ENCODE measurements at places on chromosomes 2 and 18. TPM values are rescaled to one million over a fixed set of nuclear protein-coding genes. Genes with fewer than 3 reads are reported as not detected.
A peak's percentile ranks its signal among the peaks of the same experiment; 100 is the strongest.

DNA sequence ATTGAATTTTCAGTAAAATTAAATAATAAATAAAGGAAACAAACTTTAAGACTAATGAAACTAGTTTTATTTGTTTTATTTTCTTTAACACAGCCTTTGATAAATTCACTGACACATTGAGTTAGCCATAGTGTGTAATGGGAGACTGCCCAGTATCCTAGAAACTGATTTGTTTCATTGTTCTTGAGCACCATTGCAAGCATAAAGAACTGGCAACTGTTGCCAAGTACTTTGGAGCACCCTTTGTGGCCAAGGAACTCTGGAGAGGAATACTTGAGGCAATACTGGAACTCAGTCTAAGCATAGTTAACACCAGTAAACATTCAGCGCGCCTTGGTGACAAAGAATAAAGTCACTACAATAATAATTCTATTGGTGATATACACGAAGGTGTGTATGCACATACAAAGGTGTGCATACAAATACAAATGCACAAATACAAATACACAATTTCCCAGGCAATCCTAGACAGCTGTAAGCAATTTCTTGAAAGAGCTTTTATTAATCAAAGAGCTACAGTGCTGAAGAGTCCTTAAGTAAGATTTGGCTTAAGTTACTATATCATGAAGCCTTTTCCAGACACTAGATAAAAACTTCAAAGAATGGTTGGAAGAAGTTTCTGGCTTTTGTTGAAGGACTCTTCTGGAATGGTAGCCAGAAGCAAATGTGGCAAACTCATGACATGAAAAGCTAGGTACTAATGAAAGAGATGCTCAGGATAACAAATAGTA lies 1371.2 kb downstream of the LRP1B start:
- no peak for DNase-seq

GRCh38 chr18:49094979-49095632 lies 144.3 kb upstream of the SMAD7 start:
- peak; percentile 54 for DNase-seq

Gene THSD7B
- not detected for total RNA-seq

Gene PIEZO2
- total RNA-seq = 1.8 TPM

Gene CCL20
- not detected for total RNA-seq

GRCh38 chr2:200159357-200159707 lies 147.2 kb upstream of the SPATS2L start:
- DNase-seq = no peak

DNA sequence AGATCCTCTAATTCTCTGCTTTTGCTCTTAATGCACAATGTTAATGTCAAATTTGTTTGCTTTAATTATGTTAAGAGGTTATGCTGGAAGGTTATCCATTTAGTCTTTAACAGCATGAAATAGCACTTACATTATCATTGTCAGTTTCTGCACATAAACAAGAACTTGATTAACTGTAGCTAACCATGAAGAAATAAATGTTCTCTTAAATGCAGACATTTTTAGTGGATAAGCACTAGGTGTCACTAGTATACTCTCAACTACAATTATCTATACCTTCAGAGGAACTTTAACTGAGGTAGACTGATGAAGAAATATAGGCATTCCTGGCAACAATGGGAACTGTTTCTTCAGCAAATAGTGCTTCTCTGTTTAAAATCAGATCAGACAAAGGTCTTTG lies 178.8 kb upstream of the CHST9 start:
- peak; percentile 5 for DNase-seq

- DNase-seq = no peak
These were observed 4.9 kb downstream of the QPCT start for GRCh38 chr2:37349231-37349860.

Gene ITGB6
- 0.29 TPM for total RNA-seq

Gene KCNF1
- total RNA-seq = 0.71 TPM

DNA sequence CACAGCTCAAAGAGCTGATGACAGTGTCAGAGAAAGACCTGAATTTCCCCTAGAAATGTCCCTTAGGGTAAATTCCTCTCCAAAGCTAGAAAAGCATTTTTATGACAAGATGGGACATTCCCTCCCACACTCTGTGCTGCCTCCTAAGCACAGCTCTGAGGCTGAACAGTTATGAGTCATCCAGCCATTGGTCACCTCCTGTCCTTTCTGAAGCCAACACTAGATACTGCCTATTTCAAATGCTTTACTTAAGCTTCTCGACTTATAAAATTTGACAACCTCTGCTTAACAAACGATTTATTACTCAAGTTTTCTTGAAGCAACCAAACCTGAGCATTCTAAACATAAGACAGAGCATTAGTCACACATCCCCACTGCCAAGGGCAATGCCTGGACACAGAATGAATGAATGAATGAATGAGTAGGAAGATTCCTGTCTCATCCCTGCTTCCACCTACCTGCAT lies 35.4 kb downstream of the B4GALT6 start:
- DNase-seq = peak; percentile 98

Gene ACTG2
- total RNA-seq = not detected

GRCh38 chr2:239002954-239003623 lies 155.2 kb downstream of the TWIST2 start:
- peak; percentile 22 for DNase-seq

GRCh38 chr18:45116116-45116515 lies 435.4 kb downstream of the SETBP1 start:
- no peak for DNase-seq

GRCh38 chr2:12852135-12852534 lies 135.4 kb downstream of the TRIB2 start:
- DNase-seq = peak; percentile 49

Gene CLEC4F
- total RNA-seq = not detected

- no peak for DNase-seq
These were observed 285.3 kb downstream of the RAD51AP2 start for GRCh38 chr2:17232776-17233556.

Gene DPP10
- total RNA-seq = not detected

DNA sequence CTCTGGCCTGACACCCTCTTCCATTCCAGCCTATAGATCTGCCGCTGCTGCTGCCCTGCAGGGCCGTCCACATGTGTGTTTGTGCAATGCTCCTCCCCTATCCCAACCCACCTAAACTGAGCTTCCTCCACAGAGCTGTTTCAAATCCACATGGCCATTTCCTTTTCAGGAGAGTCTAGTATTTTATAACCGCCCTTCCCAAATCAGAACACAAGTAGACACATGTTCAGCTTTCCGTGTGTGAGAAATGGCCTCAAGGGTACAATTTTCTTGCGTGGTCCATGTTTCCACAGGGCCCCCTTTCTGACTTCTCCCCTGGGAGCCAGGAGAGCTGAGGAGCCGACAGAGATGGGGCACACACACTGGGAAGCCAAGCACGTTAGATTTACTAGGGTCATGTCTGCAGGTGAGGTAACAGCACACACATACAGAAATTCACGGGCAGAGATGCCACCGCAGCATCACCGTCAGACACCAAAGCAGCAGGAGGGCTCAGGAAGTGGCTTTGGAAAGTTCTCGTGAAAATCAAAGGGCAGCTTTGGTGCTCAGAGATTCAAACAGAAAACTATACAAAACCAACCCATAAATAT lies 102.9 kb upstream of the TGFA start:
- no peak for DNase-seq

- DNase-seq = no peak
These were observed 70.9 kb upstream of the GPC1 start for GRCh38 chr2:240364582-240364960.

Gene UGT1A5
- total RNA-seq = not detected

DNA sequence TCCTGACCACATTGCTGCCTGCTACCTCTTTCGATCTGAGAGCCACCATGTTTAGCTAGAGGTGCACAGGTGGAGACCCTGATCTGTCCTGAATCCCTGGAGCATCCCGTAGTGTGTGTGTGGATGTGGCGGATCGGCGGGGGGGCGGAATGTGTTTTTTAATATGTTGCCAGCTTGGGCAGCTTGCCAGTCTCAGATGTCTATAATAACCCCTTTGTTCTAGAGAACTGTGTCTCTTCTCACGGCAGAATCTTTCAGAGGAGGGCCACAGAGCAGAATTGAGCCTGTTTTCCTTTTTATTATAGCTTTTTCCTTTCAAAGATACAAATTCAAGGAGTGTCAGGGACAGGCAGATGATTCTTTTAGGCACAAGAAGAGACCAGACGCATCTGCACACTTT lies 934.1 kb upstream of the KLHL29 start:
- DNase-seq = no peak

DNA sequence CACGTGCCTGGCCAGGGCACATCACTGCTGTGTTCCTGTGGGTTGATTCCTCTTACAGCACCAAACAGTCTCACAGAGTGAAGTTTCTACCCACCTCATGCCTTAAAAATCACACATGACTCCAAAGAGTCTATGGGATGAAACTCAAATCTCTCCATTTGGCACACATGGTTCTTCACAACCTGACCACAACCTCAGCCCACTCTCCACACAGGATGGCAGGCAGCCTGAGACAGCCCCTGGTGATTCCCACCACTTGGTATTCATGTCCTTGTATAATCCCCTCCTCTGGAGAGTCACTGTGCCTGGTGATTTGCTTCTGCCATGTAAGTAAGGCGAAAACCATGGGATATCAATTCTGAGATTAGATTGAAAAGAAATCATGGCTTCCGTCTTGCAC lies 46.2 kb downstream of the LBH start:
- DNase-seq = no peak
